HepG2 (cell line): ENCODE measurements at places on chromosomes 11 and 22. TPM values are rescaled to one million over a fixed set of nuclear protein-coding genes. Genes with fewer than 3 reads are reported as not detected.

DNA sequence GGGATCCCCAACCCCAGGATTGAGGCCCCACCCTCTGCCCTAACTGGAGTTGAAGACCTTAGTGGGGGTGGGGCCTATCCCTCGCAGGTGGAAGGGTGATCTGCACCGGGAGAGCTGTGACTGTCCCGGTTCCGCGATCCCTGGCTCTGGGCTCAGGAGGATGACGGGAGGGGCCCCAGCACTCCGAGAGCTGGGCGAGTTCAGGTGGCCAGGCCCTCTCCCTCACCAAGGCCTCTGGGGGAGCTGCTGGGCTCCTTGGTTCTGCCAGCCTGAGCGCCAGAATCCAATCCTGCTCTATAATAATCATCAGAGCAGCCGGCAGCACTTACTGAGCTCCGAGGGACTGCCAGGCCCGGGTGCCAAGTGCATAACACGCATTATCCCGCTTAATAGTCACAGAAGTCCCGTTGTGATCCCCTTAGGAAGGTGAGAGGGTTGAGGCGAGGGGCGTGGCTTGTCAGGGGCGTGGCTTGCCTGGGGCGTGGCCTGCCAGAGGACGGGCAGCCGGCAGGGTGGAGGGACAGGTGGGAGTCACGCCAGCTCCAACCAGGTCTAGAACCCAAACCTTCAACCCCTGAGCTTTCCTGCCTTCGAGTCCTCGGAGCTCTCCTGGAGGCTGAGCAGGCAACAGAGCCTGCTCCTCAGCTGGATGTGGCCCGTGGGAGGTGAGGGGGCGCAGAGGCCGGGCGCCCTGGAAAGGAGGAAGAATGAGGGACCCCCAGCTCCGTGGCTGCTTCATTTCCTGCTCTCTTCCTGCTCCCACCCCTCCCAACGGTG, 7.3 kb upstream of the SYT7 start:
- peaks cover 38% of the 10 kb centered on the region for H3K4me1 ChIP-seq
- H3K27ac ChIP-seq, result no peak overlapping the region
- no peaks in the 10 kb centered on the region for H3K36me3 ChIP-seq
- peaks cover 38% of the 10 kb centered on the region for H3K27me3 ChIP-seq
- H3K4me3 ChIP-seq, result no peak overlapping the region

- no peak overlapping the region for H3K4me3 ChIP-seq
- H3K4me1 ChIP-seq, result no peaks in the 10 kb centered on the region
- H3K36me3 ChIP-seq, result no peaks in the 10 kb centered on the region
- no peak for DNase-seq
These were observed 385.1 kb upstream of the CCDC90B start for GRCh38 chr11:83671289-83671688.

MAP6 gene
- 0.04 TPM in 1 of 2 replicates, not detected in the other for total RNA-seq

DNA sequence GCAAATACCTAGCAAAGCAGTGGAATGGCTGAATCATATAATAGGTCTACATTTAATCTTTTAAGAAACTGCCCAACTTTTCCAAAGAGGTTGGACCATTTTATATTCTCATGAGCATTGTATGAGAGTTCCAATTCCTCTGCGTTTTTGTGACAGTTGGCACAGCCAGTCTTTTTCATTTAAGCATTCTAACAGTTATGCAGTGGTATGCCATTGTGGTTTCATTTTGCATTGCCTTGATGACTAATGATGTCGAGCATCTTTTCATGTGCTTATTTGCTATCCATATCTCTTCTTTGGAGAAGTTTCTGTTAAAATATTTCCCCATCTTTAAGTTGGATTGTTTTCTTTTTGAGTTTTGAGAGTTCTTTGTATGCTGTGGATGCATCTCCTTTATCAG, 38.7 kb downstream of the EIF3F start:
- H3K27ac ChIP-seq, result no peak overlapping the region
- DNase-seq, result no peak
- H3K4me3 ChIP-seq, result no peak overlapping the region

DNA sequence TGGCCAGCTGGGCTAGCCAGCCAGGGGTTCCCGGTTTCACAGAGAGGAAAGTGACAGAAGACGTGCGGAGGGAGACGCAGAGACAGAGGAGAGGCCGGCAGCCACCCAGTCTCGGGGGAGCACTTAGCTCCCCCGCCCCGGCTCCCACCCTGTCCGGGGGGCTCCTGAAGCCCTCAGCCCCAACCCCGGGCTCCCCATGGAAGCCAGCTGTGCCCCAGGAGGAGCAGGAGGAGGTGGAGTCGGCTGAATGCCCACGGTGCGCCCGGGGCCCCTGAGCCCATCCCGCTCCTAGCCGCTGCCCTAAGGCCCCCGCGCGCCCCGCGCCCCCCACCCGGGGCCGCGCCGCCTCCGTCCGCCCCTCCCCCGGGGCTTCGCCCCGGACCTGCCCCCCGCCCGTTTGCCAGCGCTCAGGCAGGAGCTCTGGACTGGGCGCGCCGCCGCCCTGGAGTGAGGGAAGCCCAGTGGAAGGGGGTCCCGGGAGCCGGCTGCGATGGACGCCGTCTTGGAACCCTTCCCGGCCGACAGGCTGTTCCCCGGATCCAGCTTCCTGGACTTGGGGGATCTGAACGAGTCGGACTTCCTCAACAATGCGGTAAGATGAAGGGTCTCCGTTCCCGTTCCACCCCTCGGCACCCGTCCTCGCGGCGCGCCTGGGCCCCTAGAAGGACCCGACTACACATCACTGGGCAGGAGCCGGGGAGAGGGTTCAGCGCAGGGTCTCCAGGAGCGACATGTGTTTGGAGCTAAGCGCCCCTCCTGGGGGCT, at the start of gene CREB3L1:
TSS of gene CREB3L1 (plus strand) at position 41 of the 765 bp plus-strand sequence. CDS start at position 491, 450 bp downstream.
- no peak for DNase-seq
- H3K4me1 ChIP-seq, result peaks cover 41% of the 10 kb centered on the region
- no peak within 1 kb of the TSS for H3K27ac ChIP-seq
- no peaks in the 10 kb centered on the region for H3K36me3 ChIP-seq
- H3K4me3 ChIP-seq, result no peak within 1 kb of the TSS

GRCh38 chr11:64514590-64514989, 76.4 kb upstream of the SLC22A12 start:
- peaks cover 44% of the 10 kb centered on the region for H3K27me3 ChIP-seq
- no peaks in the 10 kb centered on the region for H3K36me3 ChIP-seq
- H3K27ac ChIP-seq, result no peak overlapping the region
- H3K4me1 ChIP-seq, result no peaks in the 10 kb centered on the region
- no peak overlapping the region for H3K4me3 ChIP-seq
- no peak for DNase-seq

DNA sequence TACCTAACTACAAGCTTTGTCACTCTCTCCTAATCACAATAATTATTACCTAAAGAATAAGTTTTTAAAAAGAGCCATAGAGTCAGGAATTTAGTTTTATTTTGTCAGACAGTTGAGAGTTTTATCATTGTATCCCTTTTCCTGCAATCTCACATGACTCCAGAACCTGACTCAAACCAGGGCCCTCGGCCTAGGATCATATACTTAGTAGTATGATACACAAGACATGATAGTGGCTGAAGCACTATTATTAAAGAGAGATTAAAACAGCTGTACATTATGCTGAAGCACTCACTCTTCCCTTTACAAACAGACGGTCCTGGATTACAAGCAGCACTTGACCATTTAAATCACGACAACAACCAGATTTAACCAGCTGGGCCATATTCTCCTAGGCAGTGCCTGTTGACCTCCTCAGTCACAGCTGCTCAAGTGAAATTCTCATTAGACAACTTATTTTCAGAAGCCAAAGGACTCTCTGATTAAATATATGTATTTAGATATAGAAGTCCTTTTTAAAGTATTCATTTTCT, 44.0 kb downstream of the SOX6 start:
- no peaks in the 10 kb centered on the region for H3K36me3 ChIP-seq
- H3K27me3 ChIP-seq, result no peaks in the 10 kb centered on the region
- no peak overlapping the region for H3K27ac ChIP-seq
- DNase-seq, result no peak
- H3K4me3 ChIP-seq, result no peak overlapping the region
- no peaks in the 10 kb centered on the region for H3K4me1 ChIP-seq

GRCh38 chr11:93464927-93465540, 78.2 kb downstream of the SMCO4 start:
- H3K4me1 ChIP-seq, result no peaks in the 10 kb centered on the region
- no peak overlapping the region for H3K4me3 ChIP-seq
- H3K36me3 ChIP-seq, result no peaks in the 10 kb centered on the region
- DNase-seq, result no peak
- no peaks in the 10 kb centered on the region for H3K27me3 ChIP-seq

DNA sequence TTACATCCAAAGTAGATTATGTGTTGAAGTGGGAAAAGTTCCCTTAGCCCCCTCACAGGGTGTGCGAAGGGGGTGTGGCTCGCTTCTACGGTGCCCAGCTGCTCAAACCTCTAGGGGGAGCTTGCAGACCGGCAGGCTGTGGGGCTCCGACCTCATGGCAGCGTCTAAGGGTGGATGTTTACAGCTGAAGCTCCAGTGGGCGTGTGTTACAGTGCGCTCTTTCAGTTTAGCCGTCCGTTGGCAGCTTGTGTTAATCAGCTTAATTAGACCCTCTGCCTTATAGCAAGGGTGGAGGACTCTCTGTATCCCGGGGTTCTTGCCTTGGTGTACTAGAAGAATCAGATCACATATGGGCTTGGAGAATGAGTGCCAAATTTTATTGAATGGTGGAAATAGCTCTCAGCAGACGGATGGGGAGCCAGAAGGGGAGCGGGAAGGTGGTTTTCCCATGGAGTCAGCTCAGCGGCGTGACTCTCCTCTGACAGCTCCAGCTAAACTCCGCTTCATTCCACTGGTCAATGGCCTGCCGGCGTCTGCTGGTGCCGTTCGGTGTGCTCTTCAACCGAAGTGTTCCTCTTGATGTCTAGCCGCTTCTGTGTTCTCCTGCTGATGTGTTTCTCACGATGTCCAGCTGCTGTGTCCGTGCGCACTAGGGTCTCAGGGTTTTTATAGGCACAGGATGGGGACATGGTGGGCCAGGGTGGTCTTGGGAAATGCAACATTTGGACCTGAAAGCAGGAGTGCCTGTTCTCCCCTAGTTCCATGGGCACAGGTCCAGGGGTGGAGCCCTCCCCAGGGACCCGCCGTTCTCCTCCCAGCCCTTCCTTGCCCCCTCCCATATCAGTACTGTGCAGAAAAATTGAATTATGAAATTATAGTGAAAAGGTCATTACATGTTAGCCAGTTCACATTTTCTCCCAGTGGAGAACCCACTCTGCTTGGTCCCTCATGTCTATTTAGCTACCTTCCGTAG, 28.6 kb upstream of the OR10G7 start:
- H3K27me3 ChIP-seq, result peaks cover 3% of the 10 kb centered on the region; the same call in 1 of the 2 replicates
- no peaks in the 10 kb centered on the region for H3K36me3 ChIP-seq
- no peaks in the 10 kb centered on the region for H3K4me1 ChIP-seq
- peak; percentile 42 for DNase-seq
